Nucleus accumbens (tissue), 56 donors: ENCODE measurements at places on chromosomes 5 and 9.

- DNase-seq = no peak
These were observed 11.3 kb downstream of the MYMK start for GRCh38 chr9:133513214-133514100.

- no peak for DNase-seq
These were observed 138.1 kb upstream of the ADAMTSL1 start for GRCh38 chr9:18335825-18336224.

- DNase-seq = no peak
These were observed 39.9 kb downstream of the ERP44 start for GRCh38 chr9:100058699-100059579.

- no peak for DNase-seq
These were observed 27.9 kb downstream of the COL5A1 start for GRCh38 chr9:134669399-134669955.

GRCh38 chr9:83981126-83981871 is 694 bp downstream of the RMI1 start:
- no peak for DNase-seq

DNA sequence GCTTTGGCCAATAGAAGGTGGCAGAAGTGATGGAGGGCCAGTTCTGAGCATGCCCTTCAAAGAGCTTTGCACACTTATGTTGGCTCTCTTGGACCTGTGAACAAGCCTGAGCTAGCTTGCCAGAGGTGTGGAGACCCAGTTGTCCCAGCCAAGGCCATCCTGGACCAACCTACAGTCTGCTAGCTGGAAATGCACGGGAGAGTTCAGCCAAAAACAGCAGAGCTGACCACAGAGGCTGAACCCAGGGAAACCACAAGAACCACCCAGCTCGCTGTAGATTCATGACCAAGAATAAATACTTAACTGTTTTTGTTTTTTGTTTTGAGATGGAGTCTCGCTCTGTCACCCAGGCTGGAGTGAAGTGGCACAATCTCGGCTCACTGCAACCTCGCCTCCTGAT is 65.4 kb upstream of the HAND1 start:
- no peak for DNase-seq

GRCh38 chr9:115084157-115084556 is 33.8 kb downstream of the TNC start:
- DNase-seq = no peak

GRCh38 chr5:149038336-149039080 is 24.4 kb downstream of the SH3TC2 start:
- no peak for DNase-seq

GRCh38 chr5:93433422-93433821 is 147.6 kb downstream of the NR2F1-AS1 start:
- no peak for DNase-seq

DNA sequence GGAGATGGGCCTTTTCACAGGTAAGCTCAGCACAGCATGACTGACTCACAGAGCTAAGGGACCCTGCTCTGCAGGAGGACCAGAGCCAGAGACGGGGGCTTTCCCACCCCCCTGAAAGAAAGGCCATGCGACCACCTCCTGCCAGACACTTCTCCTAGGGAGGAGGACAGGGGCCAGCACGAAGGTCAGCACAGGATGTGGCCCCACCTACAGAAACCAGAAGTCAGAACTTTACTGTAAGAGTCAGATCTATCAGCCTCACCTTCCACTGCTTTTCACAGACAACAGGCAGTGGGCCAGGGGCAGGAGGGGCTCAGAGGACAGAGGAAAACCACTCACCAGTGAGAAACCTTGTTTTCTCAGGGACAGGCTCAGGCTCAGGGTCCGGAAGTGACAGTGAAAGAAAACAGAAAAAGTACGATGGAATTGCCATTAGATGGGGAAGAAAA is 37.9 kb downstream of the CCNJL start:
- no peak for DNase-seq

DNA sequence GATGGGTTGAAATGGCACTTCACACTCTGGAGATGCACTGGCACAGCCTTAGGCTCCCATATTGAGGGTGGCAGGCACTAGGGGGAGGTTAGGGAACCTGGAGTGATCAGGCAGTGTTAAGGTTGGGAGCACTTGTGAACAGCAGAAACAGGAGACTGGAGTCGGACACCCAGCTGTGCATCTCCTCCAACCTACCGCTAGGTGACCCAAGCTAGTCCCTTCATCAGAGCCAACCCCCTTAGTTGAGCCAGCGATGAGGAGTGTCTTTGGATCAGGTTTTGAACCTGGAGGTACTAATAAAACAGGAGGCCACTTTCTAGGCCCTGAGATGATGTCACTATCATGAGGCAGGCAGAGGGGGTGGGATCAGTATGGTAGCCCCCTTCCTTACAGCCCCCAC is 1.7 kb downstream of the ACTL7B start:
- DNase-seq = no peak

GRCh38 chr5:28009576-28009975 is 971.2 kb upstream of the CDH9 start:
- no peak for DNase-seq

DNA sequence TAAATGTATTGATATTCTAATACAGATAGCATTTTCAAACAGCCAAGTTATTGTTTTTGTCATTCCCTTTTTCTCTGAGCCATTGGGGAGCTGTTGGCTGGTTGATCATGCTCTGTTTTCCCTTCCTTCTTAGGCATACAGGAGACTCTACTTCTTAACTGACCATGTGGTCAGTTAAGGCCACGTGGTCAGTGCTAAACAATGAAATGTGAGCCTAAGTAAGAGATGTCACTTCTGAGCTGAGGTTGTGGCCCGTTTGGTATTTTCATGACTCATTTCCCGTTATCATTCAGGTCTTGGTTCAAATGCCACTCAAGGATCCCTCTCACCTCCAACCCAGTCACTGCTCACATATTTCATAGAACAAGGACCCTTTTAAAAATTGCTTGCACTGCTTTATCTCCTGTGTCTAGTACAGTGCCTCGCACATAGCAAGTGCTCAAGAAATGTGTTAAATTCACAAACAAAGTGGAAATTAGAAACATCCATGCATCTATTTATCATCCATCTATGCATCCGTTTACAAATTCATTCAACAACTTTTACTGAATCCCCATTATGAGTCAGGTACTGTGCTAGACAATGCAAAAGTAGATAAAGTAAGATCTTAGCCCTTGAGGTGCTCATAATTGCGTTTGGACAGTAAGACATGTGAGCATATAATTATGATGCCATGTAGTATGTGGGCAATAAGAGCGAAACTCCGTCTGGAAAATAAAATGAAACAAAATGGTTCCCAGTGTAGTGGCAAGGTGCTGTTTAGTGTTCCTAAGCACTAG is 50.7 kb downstream of the ARRDC3 start:
- no peak for DNase-seq

GRCh38 chr5:132300577-132301343 is 6.6 kb downstream of the SLC22A4 start:
- DNase-seq = no peak

DNA sequence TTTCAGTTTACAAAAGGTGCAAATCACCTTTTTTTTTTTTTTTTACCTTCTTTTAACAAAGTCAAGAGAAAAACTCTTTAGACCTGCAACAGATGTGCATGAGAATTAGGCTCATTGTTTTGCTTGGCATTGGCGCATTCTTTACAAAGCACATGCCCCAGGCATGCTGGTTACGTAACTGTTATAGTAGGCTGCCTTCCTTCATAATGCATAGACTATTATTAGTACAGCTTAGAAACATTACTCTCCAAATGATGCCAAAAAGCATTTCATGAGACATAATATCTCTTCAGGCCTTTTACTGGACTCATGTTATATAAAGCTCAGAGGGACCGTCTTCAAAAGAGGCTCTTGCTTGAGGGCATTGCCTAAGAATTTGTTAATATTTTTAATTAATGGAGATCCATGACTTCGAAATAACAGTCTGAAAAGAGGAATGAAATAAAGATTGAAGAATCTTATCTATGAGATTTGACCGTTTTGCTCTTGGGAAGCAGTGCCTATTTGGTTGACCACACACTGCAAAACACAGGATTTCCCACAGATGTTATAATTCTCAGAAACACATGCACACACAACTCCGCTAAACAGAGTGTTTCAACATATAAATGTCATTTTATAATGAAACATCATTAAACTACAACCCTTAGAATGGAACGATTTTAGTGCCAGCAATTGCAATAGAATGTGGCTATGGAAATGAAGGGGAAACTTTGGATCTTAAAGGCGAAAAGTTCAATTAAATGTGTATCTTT is 478.7 kb downstream of the PRR16 start:
- DNase-seq = no peak

GRCh38 chr9:72557549-72557948 is 36.1 kb downstream of the TMC1 start:
- DNase-seq = no peak

- DNase-seq = no peak
These were observed 171.0 kb upstream of the OTULINL start for GRCh38 chr5:14410394-14411201.

DNA sequence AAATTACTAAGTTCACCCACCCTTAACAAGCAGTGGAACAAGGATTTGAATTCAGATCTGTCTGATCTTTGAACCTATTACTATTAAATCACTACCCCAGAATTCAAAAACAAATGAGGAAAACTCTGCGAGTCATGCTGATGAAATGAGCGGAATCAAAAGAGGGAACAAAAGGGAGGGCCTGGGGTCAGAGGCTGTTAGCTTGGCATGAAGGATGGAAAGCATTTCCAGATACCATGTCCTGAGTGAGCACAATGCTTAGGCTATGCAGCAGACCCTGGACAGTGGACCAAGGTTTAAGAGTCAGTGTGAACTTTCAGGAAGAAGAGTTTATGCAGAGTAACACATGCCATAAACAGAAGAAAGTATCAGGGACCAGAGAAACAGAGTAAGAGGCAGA is 30.5 kb downstream of the GRIA1 start:
- no peak for DNase-seq

DNA sequence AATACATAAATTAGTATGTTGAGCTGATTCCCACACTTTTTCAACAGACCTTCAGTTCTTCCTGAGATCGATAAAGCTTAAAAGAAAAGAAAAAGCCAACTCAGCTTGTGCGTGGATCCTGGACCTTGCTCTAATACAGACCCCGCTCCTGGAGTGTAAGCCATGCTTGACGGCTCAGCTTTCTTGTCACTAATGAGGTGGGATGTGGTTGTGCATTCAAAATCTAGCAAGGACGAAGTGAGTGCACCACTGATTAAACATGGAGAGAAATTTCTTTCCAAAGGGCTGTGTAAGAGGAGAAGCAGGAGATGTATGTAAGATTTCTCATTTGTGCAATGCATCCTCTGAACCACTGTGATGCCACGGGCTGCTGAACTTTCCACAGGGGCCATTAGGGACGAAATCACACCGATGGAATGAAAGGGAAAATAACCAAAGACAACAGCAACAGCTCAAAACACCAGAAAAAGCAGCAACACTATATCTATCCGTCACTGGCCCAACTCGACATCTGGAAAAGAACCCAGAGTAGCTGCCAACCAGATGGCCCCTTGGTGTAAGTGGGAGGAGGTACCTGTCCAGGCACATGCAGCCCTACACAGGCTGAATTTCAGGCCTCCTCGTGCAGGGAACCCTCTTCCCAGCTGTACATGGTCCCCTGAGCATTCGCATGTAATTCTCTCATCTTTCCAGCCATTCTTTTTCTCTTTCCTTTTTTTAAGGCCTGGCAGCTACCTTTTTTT is 178.9 kb downstream of the SREK1 start:
- DNase-seq = no peak

DNA sequence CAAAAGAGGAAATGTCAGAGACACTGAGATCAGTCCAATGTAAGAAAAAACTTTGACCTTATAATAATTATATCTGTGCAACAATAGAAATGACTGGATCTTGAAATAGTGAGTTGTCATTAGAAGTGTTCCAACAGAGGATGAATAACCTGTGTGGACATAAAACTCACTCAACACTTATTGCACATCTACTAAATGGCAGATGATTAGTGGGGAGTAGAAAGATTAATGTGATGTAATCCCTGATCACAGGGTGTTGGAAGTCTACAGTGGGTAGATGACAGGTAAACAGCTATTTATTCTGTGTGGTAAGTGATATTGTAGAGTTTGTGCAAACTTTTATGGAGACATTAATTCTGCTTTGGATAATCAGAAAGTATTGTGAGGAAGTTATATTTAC is 177.3 kb upstream of the HMHB1 start:
- no peak for DNase-seq

GRCh38 chr5:14063691-14064090 is 79.5 kb upstream of the TRIO start:
- no peak for DNase-seq

GRCh38 chr5:17217493-17218352 is at the start of gene BASP1:
BASP1 (plus strand) TSS chr5:17217631; CDS start chr5:17275217, 57,586 bp downstream.
- peak; percentile 21 for DNase-seq

GRCh38 chr5:87539839-87540238 is 127.1 kb upstream of the CCNH start:
- DNase-seq = no peak

- no peak for DNase-seq
These were observed 51.0 kb downstream of the MTAP start for GRCh38 chr9:21853414-21853813.

GRCh38 chr5:43245724-43246385 is 53.8 kb downstream of the NIM1K start:
- no peak for DNase-seq

DNA sequence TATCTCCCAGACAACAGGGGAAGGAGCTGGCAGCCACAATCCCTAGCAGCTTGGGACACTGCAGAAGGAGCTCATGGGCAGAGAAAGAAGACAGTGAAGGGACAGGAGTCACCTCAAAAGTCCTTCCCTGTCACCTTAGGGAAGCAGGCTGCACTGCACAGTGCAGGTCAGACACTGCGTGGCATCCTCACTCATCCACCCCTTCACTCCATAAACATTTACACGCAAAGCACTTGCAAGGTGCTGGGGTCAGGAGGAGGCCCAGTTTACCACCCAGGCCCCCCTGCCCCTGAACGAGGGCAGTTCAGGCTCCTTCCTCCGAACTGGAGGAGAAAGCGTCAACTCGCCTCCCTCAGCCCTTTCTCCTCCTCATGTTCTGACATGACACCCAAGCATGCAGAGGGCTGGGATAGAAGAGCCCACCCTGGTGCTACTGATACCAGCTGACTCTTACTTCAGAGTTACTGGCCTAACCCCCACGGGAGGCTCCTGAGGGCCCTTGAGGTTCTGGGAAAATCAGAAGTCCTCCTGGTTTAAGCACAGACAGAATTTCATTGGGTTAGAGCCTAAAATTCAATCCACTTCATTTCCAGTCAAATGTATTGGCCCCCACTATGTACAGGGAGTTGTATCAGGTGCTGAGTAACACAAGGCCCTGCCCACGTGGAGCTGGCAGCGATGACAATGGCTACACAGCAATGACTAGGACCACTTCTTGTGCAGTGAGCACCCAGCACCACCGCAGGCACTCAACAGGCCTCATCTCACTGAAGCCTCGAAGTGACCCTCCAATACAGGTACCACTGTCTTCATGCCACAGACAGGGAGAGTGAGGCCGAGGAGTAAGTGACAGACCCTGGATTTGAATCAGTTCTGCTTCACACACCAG is 70.4 kb downstream of the RAPGEF1 start:
- DNase-seq = no peak

GRCh38 chr5:79237740-79238560 is 2.0 kb downstream of the JMY start:
- DNase-seq = no peak

GRCh38 chr5:177176175-177176711 is 42.7 kb downstream of the NSD1 start:
- DNase-seq = no peak
